ENCODE measurements at places on chromosomes 11 and 22. TPM values are rescaled to one million over a fixed set of nuclear protein-coding genes. Genes with fewer than 3 reads are reported as not detected.

CALCB gene
- total RNA-seq: under 0.01 TPM

SLC25A22 gene
- total RNA-seq: 10.9 TPM

ANKK1 gene
- total RNA-seq: not detected

SSTR3 gene
- not detected for total RNA-seq

RIN1 gene
- 16.3 TPM for total RNA-seq

BIRC2 gene
- 73.8 TPM for total RNA-seq

All from melanocyte of skin (primary cell).